ENCODE measurements at places on chromosomes 6 and 20. TPM values are rescaled to one million over a fixed set of nuclear protein-coding genes. Genes with fewer than 3 reads are reported as not detected.

ECT2L gene
- 0.31 TPM for total RNA-seq

FAM184A gene
- total RNA-seq, result 37.3 TPM

DNA sequence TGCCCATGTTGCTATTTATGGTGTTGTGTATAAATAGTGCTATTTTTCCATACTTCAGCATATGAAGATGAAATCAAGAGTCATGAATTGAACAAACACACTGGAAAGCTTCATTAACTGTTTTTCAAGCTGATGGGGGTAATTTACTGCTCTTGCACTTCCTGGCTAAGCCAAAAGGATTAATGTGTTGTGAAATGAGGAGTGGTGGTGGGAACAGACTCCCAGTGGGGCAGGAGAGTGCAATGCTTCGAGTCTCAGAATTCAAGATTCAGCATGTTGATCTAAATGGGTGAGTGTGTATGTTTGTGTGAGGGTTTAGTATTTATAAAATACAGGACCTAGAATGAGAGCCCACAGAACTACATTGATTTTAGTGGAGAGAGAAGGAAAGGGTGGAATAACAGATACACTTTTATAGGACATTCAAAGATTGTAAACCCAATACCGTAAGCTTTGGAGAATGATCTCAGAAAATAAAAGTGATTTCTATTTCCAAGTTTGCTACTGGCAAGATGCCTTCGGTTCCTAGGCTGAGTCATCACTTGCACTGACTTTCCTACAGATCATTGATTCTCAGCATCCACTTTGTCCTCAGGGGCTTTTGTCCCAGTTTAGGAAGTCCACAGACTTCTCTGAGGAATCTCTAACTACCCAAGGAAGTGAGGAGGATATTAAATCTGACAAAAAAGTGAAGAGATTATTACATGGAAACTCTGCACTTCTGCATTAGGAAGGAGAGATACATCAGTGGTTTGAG is 303.6 kb downstream of the TRDN start:
- DNase-seq, result no peak

DNA sequence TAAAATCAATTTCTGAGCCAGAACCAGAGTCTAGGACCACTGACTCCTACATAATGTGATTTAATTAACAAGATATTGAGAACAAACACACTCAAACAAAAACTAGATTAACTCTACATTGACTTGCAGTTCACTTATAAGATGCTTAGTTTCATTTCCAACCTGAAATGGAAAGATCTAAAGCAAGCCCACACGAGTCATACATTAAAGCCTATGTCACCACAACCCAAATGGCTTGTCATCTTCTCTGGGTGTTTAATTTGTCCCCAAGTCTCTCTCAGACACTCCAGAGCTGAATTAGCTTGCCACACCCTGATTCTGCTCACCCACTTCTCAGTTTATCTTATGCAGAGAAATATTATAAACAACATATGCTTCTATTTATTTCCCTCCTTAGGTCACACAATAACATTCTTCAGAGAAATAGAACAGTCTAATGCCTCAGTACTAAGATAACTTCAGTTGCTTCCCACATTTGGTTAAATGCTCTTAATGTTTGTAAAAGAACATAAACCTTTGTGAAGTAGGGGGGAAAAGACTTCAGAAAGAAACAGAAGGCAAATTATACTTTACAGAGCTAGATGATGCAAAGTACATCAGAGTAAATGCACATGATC is 8.8 kb upstream of the FBXO30 start:
- DNase-seq, result no peak

NTSR1 gene
- total RNA-seq, result 6.7 TPM

DNA sequence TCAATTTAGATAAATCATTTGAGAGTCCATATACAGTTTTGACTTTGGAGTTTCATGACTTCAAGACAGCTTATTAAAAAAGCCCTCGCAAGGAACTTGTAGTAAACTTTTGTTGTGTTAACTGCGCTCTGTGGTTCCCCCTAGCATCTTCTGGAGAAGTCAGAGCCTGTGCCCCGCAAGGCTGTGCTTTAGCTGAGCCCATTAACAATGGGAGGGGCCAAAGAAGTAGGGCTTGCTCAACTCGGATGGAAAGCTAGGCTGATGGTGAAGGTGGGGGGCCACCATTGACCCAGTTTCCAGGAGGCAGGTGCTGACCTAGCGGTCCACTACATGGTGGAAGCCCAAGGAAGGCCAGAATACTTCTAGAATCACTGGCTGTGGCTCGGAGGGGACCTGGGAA is 29.3 kb upstream of the OVOL2 start:
- no peak for DNase-seq

KPNA5 gene
- 96.7 TPM for total RNA-seq

- DNase-seq, result no peak
Observed at GRCh38 chr6:165301372-165302246, 7.8 kb downstream of the C6orf118 start.

KCNK15 gene
- total RNA-seq, result not detected
